ENCODE measurements at places on chromosomes 6 and 20. TPM values are rescaled to one million over a fixed set of nuclear protein-coding genes. Genes with fewer than 3 reads are reported as not detected.

SLCO4A1 gene
- 0.38 TPM for total RNA-seq

POM121L2 gene
- not detected for total RNA-seq

MTFR2 gene
- 8.6 TPM for total RNA-seq

PACSIN1 gene
- total RNA-seq: not detected

ADISSP gene
- 95.2 TPM for total RNA-seq

SLC22A23 gene
- total RNA-seq: 12.7 TPM

C6orf15 gene
- 0.16 TPM for total RNA-seq

GPR63 gene
- total RNA-seq: 1.7 TPM

NKX2-2 gene
- not detected for total RNA-seq

C20orf144 gene
- 0.16 TPM for total RNA-seq

NCOA6 gene
- 6.2 TPM for total RNA-seq

RSPH9 gene
- total RNA-seq: not detected

CDSN gene
- total RNA-seq: 1.7 TPM

GGTLC1 gene
- total RNA-seq: not detected

RSPH4A gene
- 0.16 TPM for total RNA-seq

NR2E1 gene
- not detected for total RNA-seq

NHLRC1 gene
- 2.0 TPM for total RNA-seq

AKAP7 gene
- 3.0 TPM for total RNA-seq

SIRPB1 gene
- total RNA-seq: 1.1 TPM

UBD gene
- not detected for total RNA-seq

Data from hair follicular keratinocyte (primary cell).